ENCODE measurements at places on chromosomes 16 and 17. TPM values are rescaled to one million over a fixed set of nuclear protein-coding genes. Genes with fewer than 3 reads are reported as not detected.

CLEC10A gene
- total RNA-seq = not detected

YPEL2 gene
- 1.7 TPM for total RNA-seq

ACSM5 gene
- 29.6 TPM for total RNA-seq

TEX14 gene
- not detected for total RNA-seq

KRTAP2-3 gene
- total RNA-seq = 3.2 TPM

UBE2I gene
- 85.7 TPM for total RNA-seq

CCDC78 gene
- total RNA-seq = 0.25 TPM

PERCC1 gene
- total RNA-seq = not detected
